ENCODE measurements at places on chromosomes 12 and 14.

GRCh38 chr14:52678591-52678990 lies 16.8 kb downstream of the ERO1A start:
- no peak for DNase-seq
- peaks cover 14% of the 10 kb centered on the region for H3K36me3 ChIP-seq
- H3K4me1 ChIP-seq: no peaks in the 10 kb centered on the region
- H3K4me3 ChIP-seq: no peak overlapping the region
- no peaks in the 10 kb centered on the region for H3K27me3 ChIP-seq
- no peak overlapping the region for H3K27ac ChIP-seq

- H3K4me1 ChIP-seq: no peaks in the 10 kb centered on the region
- H3K36me3 ChIP-seq: peaks cover 7% of the 10 kb centered on the region
- no peak for DNase-seq
- no peak overlapping the region for H3K27ac ChIP-seq
These were observed 15.8 kb downstream of the VPS33A start for GRCh38 chr12:122250536-122250935.

DNA sequence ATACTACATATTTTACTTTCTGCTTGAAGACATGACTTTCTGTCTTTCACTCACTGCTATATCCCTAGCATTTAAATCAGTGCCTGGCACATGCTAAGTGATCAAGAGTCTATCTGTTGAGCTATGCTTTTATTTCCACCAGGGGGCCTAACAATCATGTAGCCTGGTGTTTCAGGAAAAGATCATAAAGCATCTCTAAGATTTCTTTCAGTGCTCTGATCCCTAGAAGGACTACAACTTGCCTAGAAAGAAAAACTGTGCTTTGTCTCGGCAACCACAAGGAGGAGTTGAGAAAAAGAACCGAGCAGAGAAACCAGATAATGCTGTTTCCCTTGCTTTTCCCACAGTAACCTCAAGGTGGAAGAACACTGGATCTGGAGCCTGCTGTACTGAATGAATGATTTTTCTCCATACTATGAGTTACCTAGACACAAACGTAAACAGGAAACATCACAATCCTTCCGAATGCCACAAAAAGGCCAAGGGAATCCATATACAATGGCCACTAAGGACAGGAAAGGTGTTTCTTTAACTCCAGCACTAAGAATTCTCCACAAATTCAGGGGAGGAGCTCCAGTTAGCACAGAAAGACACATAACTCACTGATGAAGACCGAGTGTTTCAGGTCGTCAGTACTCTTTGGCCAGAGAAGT lies 1.2 kb downstream of the CRY1 start:
- H3K27me3 ChIP-seq: no peaks in the 10 kb centered on the region
- DNase-seq: peak; percentile 82
- peak overlapping the region; percentile 99 for H3K27ac ChIP-seq
- peak overlapping the region; percentile 84 for H3K4me3 ChIP-seq
- H3K36me3 ChIP-seq: no peaks in the 10 kb centered on the region

DNA sequence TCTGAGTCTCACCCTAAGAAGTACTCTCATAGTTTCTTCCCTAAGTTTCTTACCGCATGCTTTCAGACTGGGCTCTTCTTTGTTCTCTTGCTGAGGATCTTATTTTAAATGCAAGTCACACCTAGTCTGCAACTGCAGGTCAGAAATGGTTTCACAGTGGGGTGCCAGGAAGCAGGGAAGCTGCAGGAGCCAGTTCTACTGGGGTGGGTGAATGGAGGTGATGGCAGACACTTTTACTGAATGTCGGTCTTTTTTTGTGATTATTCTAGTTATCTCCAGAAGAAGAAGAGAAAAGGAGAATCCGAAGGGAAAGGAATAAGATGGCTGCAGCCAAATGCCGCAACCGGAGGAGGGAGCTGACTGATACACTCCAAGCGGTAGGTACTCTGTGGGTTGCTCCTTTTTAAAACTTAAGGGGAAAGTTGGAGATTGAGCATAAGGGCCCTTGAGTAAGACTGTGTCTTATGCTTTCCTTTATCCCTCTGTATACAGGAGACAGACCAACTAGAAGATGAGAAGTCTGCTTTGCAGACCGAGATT lies 1.7 kb downstream of the FOS start:
- H3K27ac ChIP-seq: no peak overlapping the region
- no peak for DNase-seq
- no peaks in the 10 kb centered on the region for H3K4me1 ChIP-seq

DNA sequence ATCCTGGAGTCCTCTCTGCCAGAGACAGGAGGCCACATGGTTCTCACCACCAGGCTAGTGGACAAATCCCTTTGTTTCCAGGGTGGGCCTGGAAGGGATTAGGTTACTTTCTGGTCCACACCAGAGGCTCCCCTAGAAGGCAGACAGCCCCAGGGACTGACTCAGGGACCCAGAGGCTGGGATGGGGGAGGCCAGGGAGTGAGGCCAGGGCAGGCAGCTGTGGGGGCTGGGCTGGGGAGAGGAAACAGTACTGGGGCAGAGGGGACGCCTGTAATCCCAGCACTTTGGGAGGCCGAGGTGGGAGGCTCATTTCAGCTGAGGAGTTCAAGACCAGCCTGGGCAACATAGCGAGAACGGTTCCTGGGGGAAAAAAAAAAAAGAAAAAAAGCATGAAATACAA lies 64.7 kb downstream of the TNFAIP2 start:
- H3K27me3 ChIP-seq: peaks cover 27% of the 10 kb centered on the region
- H3K27ac ChIP-seq: no peak overlapping the region
- no peaks in the 10 kb centered on the region for H3K36me3 ChIP-seq
- no peak for DNase-seq
- H3K4me3 ChIP-seq: no peak overlapping the region
- no peaks in the 10 kb centered on the region for H3K4me1 ChIP-seq

DNA sequence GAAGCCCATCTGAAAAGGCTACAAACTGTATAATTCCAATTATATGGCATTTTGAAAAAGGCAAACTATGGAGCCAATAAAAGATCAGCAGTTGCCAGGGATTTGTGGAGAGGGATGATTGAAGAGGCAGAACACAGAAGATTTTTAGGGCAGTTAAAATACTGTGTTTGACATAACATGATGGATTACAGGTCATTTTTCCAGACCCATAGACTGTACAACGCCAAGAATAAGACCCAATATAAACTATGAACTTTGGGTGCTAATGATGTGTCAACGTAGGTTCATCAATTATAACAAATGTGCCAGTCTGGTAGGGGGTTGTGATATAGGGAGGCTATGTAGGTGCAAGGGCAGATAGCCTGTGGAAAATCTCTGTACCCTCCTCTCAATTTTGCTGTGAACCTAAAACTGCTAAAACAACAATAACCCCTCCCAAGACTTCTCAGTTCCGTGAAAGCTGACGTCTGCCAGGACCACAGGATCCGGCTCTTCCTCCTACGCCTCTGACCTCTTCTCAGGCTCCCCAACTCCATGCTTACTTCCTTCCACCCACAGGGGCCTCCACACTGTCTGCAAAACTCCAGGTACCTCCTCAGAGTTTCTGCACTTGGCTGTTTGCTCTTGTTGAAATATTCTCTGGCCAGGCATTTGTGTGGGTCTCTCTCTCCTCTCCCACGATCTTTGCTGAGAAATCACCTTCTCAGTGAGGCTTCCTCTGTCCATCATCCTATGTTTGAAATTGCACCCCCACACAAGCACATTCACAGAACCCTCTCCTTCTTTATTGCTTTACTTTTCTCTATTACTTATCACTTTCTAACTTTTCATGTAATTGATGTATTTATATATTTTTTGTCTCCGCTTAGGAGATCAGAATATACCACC lies 131.4 kb downstream of the BBS10 start:
- DNase-seq: no peak
- H3K27ac ChIP-seq: no peak overlapping the region
- H3K4me1 ChIP-seq: no peaks in the 10 kb centered on the region
- H3K4me3 ChIP-seq: no peak overlapping the region

- H3K27me3 ChIP-seq: no peaks in the 10 kb centered on the region
- peak overlapping the region; percentile 57 for H3K27ac ChIP-seq
- H3K36me3 ChIP-seq: peaks cover 38% of the 10 kb centered on the region
These were observed 29.3 kb upstream of the ATF1 start for GRCh38 chr12:50734409-50735263.

- DNase-seq: no peak
- no peaks in the 10 kb centered on the region for H3K4me1 ChIP-seq
- H3K36me3 ChIP-seq: no peaks in the 10 kb centered on the region
- H3K27ac ChIP-seq: no peak overlapping the region
These were observed 55.6 kb upstream of the GTF2A1 start for GRCh38 chr14:81276073-81277069.

GRCh38 chr12:117874842-117875434 lies 93.9 kb downstream of the KSR2 start:
- no peaks in the 10 kb centered on the region for H3K36me3 ChIP-seq
- no peak overlapping the region for H3K4me3 ChIP-seq
- H3K27me3 ChIP-seq: no peaks in the 10 kb centered on the region
- no peak overlapping the region for H3K27ac ChIP-seq
- DNase-seq: peak; percentile 66

- H3K27me3 ChIP-seq: peaks cover 22% of the 10 kb centered on the region
- H3K4me3 ChIP-seq: no peak overlapping the region
- DNase-seq: no peak
- no peak overlapping the region for H3K27ac ChIP-seq
- H3K36me3 ChIP-seq: no peaks in the 10 kb centered on the region
- no peaks in the 10 kb centered on the region for H3K4me1 ChIP-seq
These were observed 38.1 kb upstream of the PIWIL1 start for GRCh38 chr12:130299574-130299973.

DNA sequence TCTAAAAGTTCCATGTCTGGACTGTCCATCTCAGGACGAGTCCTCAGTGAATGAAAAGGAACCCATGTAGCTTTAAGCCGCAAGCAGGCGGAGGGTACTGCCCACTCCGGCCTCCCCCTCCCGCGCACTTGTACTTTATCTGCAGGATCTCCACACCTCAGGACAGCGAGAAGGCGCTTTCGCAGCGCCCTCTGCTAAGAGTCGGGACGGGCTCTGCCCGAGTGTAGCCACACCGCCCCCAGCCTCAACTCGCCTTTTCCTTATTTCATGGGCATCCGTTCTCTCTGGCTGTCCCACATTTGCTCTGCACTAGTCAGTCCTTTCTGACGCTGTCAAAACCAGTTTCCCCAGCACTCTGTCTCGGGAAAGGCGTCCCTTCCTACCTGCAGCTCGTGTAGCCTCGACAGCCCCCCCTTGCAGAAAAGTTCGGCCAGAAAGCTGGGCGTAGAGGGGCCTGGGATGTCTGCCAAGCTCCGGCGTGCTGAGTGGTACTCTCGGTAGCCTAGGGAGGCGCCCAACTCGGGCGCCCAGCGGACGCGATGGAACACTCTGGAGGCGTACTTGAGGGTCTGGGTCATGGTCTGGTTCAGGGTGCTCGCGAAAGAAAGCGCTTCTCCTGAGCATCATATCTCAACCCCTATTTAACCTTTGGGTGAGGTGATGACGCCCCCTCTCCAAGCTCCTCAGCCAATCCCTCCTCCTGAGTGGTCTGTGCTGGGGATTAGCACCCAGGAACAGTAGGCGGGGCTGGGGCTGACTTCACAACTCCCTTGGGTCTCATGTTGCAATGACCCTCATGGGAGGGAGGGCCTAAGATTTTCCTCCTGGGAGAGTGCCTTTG lies at the start of gene CYP27B1:
Gene CYP27B1, minus strand, starts transcription at position 615 of the 841 bp plus-strand sequence. Its CDS starts 37 bp downstream, at position 578.
- peak within 1 kb of the TSS; percentile 9 for H3K4me3 ChIP-seq
- peaks cover 62% of the 10 kb centered on the region for H3K27me3 ChIP-seq
- H3K36me3 ChIP-seq: no peaks in the 10 kb centered on the region
- peaks cover 4% of the 10 kb centered on the region for H3K4me1 ChIP-seq
- H3K27ac ChIP-seq: no peak within 1 kb of the TSS
- peak; percentile 45 for DNase-seq

- no peak for DNase-seq
- no peak overlapping the region for H3K4me3 ChIP-seq
- no peak overlapping the region for H3K27ac ChIP-seq
- H3K4me1 ChIP-seq: no peaks in the 10 kb centered on the region
- no peaks in the 10 kb centered on the region for H3K36me3 ChIP-seq
These were observed 25.9 kb downstream of the SPX start for GRCh38 chr12:21551841-21552465.

DNA sequence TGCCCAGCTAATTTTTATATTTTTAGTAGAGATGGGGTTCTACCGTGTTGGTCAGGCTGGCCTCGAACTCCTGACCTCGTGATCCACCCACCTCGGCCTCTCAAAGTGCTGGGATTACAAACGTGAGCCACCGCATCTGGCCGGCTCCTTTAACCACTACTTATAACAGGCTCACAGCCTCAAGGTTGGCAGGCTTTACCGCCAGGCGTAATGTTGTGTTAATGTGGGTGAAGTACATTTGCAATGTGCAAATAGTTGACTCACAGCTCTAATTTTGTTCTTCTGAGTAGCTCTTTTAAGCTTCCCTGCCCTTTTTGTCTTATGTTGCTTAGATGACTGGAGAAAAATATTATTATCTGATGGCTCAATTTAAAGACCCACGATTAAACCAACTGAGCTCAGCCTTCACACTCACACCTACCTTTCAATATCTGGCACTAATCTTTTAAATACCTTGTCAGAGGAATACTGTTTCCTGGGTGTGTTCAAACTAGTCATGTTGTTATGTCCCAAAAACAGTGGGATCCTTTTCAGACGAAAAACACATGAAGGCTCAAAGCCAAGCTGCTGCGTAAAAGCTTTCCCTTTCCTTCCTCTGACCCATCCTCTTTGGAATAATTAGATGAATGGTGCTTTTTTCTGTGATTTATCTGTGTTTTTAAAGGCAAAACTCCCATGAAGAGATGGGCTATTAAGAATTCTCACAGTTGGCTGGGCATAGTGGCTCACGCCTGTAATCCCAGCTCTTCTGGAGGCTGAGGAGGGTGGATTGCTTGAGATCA lies 57.2 kb upstream of the USP44 start:
- H3K4me1 ChIP-seq: no peaks in the 10 kb centered on the region
- DNase-seq: peak; percentile 66
- H3K36me3 ChIP-seq: no peaks in the 10 kb centered on the region
- H3K4me3 ChIP-seq: no peak overlapping the region
- peaks cover 10% of the 10 kb centered on the region for H3K27me3 ChIP-seq
- H3K27ac ChIP-seq: no peak overlapping the region

DNA sequence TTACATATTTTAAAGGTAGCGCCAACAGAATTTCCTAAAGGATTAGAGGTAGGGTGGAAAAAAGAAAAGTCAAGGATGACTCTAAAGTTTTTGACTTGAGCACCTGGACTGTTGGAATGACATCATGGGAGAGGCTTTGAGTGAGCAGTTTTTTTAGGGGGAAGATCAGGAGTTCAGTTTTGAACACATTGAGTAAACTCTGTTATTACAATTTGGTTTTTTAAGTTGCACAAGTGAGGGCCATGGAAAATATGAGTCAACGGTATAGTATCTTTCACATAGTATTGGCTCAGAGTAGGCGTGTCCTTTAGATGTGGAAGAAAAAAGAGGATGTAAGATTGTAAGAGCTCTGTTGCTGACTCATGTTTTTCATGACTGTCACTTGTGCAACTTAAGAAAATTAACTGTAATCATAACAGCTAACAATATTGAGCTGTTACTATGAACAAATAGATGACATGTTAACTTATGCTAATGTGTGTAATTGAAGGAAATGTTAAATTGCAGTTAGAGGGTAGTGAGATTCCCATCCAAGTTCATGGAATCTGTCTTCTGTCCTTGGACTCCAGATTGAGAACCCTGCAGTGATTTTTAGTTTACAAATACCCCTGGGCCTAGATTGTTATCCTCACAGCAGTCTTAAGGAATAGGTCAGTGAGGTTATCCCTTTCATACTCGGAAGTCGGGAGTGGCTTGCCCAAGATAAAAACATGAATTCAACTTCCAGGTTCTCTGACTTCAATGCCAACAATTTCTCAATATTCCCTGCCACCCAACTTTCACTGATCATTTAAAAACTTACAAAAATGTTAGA lies 48.2 kb upstream of the ATP2B1 start:
- H3K27ac ChIP-seq: no peak overlapping the region
- H3K36me3 ChIP-seq: no peaks in the 10 kb centered on the region
- peaks cover 4% of the 10 kb centered on the region for H3K27me3 ChIP-seq
- no peak overlapping the region for H3K4me3 ChIP-seq
